Head of caudate nucleus (tissue), 42 donors: ENCODE measurements at places on chromosomes 12 and 14.

DNA sequence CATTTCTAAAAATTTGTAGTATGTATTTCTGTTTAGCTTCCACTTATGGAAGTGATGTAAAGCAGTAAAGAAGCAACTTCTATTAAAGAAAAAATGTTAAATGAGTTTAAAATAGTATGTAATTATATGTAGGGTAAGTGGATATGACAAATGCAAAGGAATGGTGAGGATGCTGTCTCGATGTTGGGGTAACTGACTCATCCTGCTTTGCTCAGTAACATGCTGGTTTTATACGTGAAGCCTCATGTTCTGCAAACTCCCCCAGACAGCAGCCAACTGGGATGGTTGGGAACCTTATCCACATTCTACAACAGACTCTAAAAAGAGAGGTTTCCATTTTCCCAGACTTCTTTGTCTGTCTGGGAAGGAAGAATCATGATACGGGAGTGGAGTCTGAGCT lies 1006.4 kb upstream of the TMEM132C start:
- no peak for DNase-seq

DNA sequence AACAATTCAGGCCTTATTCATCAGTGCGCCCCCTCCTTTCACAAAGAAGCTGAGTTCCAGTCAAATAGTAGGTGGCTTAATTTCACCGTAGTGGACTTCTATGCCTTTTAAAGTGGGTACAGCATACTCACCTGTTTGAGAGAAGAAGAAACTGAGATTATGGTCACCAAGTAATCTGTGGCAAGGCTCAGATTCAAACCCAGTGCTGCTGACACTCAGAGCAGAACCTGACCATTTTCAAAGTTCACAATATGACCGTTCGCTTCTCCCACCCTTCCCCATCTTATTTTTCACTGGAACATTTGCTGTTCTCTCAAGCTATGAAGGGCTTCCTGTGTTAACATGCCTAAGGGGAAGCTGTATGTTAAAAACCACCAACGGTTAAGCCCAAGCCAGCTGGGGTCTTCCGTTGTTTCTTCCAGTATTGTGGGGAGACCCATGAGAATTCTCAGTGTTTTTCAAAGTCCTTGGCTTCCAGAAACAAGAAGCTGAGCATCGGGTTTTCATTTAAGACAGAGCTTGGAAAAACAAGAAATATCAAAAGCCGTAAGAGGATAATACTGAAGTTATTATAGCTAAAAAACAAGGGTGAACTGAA lies 6.1 kb upstream of the PSMA6 start:
- DNase-seq = no peak

DNA sequence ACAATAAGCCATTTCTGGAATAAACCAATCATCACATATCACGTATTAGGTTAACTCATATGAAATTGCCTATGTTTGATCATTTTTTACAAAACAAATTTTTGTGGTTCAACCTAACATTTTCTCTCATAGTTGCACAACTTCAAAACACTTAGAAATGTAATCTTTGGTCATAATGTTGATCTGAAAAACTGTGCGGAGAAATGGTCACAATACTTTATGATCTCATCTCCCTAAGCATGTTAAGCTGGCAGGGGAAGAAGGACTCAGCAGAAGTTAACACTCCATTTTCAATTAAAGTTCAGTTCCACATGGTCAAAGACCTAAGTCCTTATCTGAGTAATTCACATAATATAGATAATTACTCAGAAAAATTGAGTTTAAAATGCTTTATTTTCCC lies 194.8 kb downstream of the CAPZA3 start:
- no peak for DNase-seq

DNA sequence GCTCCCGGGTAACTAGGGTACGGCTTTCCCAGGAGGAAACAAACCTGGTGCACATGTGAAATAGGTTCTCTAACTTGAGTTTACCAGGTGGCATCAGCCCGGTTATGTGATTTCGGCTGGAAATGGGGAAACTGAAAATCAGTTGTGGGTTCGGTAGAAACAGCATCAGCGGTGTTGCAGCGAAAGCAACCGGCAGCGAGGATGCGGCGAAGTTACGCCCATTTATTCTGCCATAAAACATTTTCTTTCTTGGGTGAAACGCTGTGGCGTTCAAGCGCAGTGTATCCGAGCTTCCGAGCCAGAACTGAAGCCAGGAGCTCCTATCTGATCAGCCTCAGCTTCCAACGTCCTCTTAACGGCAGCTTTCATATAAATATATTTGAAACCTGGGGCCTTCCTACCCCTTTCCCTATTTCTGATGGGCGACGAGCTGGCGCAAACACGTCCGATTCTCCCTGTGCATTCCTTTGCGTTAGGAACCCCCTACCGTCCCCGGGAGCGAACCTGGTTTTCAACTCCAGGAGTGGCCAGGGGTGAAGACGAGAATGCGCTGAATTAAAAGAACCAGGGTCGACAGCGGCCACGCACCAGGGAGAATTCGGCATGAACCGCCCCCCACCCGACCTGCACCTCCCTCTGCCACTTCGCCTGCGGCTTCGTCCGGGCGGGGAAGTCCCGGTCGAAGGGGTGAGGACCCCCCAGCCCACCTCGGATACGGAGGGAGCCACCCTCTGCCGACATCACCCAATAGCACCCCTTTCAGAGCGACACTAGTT lies 1.6 kb downstream of the DPF3 start:
- DNase-seq = peak; percentile 2

GRCh38 chr12:51621156-51621922 lies 30.3 kb downstream of the SCN8A start:
- DNase-seq = no peak

- DNase-seq = no peak
Measured at GRCh38 chr12:88242571-88242925, 100.4 kb downstream of the TMTC3 start.

- peak; percentile 67 for DNase-seq
Measured at GRCh38 chr12:27969624-27970400, 2.7 kb downstream of the PTHLH start.

GRCh38 chr12:34396861-34397590 lies 374.7 kb downstream of the ALG10 start:
- peak; percentile 6 for DNase-seq

GRCh38 chr12:67274186-67274585 lies 5.0 kb downstream of the CAND1 start:
- no peak for DNase-seq

DNA sequence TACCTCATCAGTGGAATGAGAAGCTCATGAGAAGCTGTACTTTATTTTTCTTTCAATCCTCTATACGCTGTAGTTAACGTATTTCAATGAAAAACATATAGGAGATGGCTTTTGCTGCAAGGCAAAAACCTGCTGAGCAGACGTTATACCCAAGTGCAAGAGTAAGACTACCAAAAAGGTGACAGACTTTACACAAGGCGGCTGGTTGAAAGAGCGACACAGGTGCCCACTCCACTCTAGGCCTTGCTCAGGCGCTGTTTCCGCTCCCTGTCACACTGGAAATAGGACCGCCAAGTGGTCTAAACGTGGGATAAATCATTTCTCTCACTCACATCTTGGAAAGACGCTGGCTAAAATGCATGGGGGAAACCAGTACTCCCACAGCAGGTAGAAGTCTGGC lies 54.5 kb downstream of the PPP2R5C start:
- no peak for DNase-seq

GRCh38 chr12:80282761-80283160 lies 161.3 kb upstream of the PTPRQ start:
- DNase-seq = no peak

GRCh38 chr14:63800083-63800482 lies 52.7 kb upstream of the SYNE2 start:
- no peak for DNase-seq

DNA sequence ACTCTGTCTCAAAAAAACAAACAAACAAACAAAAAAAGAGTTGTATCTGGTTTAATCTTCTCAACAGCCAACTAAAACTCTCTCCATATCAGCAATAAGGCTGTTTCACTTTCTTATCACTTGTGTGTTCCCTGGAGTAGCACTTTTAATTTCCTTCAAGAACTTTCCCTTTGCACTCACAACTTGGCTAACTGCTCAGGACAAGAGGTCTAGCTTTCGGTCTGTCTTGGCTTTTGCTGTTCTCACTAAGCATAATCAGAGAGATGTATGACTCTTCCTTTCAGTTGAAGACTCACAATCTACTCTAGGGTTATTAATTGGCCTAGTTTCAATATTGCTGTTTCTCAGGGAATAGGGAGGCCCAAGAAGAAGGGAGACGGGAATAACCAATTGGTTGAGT lies 12.3 kb downstream of the NEMP1 start:
- no peak for DNase-seq

- no peak for DNase-seq
Measured at GRCh38 chr12:30145684-30146032, 361.9 kb upstream of the TMTC1 start.

DNA sequence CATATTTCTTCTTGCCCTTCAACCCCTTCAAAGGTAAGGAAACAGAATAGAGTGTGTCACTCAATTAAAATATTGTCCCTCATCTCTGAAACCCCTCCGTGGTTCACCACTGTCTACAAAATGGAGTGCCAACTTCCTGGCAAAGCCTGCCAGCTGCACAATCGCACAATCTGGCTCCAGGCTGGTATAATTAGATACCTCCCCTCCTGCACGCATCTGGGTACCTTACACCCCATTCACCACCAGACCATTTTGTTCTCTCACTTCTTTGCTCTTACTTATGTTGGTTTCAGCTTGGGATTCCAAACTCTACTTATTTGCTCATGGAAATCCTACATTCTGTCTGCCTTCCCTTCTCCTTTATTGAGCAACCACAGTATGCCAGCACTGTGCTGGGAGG lies 314.9 kb downstream of the NUAK1 start:
- DNase-seq = no peak

DNA sequence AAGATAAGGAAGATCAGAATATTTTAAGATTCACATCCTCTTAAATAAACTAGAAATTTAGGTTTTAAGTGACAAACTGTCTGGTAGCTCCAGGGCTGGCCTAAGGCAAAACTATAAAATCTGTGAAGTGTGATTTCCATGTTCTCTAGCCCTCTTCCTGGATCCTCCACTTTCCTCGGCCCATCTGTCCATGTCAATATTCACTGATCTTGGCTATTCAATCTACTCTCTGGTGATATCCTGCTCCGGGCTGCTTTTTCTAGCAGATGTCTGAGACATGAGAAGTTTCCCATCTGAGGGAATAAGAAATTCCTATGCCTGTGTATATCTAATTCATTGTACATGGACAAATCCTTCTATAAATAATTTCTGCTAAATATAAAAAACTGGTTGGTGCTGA lies 500.4 kb downstream of the GALC start:
- no peak for DNase-seq

GRCh38 chr12:70692681-70693288 lies 55.6 kb upstream of the PTPRB start:
- no peak for DNase-seq

DNA sequence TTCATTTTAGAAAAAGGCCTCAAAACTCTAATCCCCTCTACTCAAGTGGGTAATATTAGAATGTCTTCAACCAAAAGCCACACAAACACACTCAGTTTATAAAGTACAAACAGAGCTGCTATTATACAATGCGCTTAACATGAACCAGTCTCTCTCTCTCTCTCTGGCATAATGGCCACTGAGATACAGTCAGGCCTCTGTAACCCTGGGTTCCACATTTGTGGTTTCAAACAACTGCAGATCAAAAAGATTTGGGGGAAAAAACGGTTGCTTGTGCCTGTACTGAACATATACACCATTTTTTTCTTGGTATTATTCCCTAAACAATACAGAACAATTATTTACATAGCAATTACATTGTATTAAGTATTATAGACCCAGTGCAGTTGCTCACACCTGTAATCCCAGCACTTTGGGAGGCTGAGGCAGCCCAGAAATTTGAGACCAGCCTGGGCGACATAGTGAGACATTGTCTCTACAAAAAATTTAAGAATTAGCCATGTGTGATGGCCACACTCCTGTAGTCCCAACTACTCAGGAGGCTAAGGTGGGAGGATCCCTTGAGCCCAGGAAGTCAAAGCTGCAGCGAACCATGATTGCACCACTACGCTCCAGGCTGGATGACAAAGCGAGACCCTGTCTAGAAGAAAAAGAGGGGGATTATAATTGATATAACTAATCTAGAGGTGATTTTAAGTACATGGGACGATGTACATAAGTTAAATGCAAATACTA lies 5.6 kb downstream of the SLC11A2 start:
- no peak for DNase-seq

DNA sequence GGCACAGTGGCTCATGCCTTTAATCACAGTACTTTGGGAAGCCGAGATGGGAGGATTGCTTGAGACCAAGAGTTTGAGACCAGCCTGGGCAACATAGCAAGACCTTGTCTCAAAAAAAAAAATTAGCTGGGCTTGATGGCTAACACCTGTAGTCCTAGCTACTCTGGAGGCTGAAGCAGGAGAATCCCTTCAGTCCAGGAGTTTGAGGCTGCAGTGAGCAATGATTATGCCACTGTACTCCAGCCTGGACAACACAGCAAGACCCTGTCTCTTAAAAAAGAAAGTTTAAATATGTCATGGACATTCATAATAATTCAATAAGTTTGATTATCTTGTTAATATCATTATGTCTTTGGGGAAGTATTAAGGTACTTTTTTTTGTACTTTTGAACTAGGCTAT lies 38.9 kb downstream of the KIAA0586 start:
- no peak for DNase-seq

DNA sequence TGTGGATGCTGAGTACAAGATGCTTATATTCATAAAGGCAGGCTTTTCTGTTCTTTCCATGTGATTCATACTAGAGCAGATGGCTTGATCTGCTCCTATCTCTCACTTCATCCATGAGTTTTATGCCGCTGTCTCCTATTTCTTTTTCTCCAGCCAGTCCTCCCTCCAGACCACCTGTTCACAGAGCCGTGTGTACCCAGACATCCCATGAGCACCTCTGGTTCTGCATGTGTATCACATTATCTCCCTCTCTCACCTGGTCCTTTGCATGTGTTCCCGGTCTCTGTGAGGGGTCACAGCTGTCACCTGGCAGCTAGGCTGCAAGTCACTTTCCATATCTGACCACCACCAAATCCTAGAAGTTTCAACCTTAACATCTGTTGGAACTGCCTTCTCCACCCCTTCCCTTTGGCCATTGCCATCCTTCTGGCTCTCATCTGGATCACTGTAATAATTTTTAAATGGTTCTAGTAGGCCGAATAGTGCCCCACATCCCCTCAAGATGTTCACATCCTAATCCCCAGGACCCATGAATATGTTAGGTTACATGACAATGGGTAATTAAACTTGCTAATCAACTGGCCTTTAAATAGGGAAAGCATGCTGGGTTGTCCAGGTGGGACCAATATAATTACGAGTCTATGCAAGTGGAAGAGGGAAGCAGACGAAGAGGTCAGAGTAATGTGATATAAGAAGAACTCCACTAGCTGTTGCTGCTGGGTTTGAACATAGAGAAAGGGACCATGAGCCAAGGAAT lies 168.1 kb downstream of the SNAPC1 start:
- no peak for DNase-seq

- no peak for DNase-seq
Measured at GRCh38 chr12:71610031-71610795, 53.4 kb downstream of the ZFC3H1 start.
